Daoy (cell line): ENCODE measurements at places on chromosomes 3 and 15. TPM values are rescaled to one million over a fixed set of nuclear protein-coding genes. Genes with fewer than 3 reads are reported as not detected.
A peak's percentile ranks its signal among the peaks of the same experiment; 100 is the strongest.

The GOLGA8R gene
- total RNA-seq = 0.48 TPM in 1 of 2 replicates, not detected in the other

The CLRN1 gene
- not detected in 2 replicates for total RNA-seq

The CCK gene
- total RNA-seq = 0.42 and 6.2 TPM in 2 replicates

The PRTG gene
- total RNA-seq = 0.63 and 2.9 TPM in 2 replicates

The TMEM207 gene
- not detected in 2 replicates for total RNA-seq

The SPESP1 gene
- total RNA-seq = not detected in 2 replicates

DNA sequence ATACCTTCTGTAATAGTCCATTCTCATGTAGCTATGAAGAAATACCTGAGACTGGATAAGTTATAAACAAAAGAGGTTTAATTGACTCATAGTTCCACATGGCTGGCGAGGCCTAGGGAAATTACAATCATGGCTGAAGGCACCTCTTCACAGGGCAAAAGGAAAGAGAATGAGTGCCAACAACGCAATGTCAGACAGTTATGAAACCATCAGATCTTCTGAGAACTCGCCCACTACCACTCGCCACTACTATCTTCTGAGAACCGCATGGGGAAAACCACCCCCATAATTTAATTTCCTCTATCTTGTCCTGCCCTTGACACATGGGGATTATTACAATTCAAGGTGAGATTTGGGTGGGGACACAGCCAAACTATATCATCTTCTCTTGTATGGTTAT is 406.8 kb upstream of the CBLB start:
- DNase-seq = no peak

- DNase-seq = peak; percentile 14
Measured at GRCh38 chr15:96801576-96802150, 471.2 kb downstream of the NR2F2 start.

GRCh38 chr3:2661078-2661477 is 449.1 kb downstream of the IL5RA start:
- DNase-seq = no peak

DNA sequence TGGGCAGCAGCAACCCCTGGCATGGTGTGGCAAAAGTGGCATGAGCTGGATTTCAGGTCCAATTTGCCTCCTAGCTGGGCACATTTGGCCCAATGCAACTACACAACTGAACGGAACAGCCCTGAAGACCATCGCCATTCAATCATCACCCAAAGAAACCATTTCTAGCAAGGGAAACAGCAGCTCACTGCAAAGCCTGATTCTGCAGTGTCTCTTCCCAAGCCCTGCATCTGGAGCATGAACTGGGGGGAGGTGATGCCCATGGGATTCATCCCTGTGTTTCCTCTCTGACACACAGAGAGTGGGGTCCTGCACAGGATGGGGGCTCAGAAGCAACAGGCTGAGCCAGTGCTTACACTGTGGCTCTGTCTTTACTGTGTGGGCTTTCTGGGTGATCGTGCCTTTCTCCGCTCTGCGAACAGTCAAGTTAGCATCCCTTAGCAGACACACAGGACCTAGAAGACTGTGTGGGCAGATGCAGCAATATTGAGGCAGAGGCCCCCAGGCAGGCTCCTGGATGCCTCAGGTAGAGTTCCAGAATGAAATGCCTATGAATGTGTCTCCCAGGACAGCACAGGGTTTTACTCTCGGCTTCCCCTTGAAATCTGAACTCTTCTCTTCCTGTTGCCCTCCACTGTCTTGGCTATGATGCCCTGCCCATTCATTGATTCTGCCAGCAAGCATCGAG is 91.1 kb upstream of the ALDH1A3 start:
- no peak for DNase-seq

DNA sequence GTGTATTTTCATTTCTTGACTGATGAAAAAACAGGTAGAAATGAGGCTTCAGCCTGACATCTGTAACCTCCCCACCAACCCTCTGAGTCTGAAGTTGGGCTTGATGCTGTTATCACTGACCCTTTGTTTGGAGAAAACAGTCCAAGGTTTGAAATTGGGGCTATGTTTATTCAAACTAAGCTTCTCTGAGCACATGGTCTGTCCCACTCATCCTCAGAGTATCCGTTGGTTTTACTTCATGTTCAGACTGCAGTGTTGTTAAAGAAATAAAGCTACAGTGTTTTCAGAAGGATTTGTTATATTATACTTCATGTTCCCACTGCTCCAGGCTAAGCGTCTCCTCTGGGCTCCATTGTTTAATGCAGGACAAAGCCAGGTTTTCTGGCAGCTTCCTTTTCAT is 6.0 kb downstream of the MAPKBP1 start:
- DNase-seq = no peak

- DNase-seq = no peak
Measured at GRCh38 chr15:66863390-66864085, 161.5 kb downstream of the SMAD6 start.

DNA sequence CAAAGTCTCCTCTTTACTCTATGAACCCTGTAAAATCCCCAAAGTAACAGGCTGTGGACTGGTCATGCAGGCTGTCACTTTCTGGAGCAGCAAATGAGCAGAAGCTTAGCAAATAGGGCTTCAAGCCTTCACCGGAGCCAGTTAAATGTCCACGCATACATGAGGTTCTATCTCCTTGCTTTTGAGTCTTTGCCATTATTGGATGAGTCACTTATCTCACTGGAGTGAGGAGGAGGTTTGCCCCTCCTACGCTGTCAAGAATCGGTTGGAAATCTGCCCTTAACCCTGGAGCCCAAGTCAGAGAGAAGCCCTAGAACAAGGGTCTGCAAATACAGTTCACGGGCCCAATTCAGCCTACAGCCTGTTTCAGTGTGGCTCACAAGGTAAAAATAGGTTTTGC is 126.1 kb upstream of the CTNNB1 start:
- DNase-seq = no peak

DNA sequence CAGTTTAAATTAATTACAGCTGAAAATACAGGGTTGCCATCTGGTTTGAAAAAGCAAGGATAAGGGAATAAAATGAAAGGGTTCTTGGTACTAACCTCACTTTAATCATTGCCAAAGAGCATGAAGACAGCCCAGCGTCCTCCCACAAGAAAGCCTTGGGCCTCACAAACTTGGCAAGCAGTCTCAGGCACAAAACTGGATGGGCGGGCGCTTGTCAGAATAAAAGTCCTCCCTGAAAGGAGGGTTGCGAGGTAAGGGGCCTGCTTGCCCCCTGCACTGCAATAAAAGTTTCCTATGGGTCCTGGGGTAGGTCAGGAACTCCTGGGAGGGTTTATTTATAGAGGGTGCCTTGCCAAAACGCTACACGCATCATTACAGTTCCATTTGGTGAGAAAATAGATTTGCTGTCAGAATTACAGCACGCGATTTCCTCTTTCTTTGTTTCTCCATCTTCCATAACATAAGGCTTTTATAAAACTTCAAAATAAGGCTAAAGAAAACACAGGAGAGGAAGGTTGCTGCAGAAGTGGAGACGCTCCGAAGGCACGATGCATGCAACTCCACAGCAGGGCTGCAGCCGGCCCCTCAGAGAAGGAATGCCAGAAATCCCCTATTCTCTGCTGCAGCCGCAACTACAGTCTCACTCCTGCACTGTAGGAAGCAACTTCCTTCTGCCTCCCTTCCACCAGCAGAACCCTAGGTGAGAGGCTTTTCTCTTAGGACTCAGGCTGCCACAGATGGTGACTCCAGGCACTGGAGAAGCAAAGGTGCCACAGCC is 61.3 kb downstream of the VGLL4 start:
- DNase-seq = peak; percentile 75

DNA sequence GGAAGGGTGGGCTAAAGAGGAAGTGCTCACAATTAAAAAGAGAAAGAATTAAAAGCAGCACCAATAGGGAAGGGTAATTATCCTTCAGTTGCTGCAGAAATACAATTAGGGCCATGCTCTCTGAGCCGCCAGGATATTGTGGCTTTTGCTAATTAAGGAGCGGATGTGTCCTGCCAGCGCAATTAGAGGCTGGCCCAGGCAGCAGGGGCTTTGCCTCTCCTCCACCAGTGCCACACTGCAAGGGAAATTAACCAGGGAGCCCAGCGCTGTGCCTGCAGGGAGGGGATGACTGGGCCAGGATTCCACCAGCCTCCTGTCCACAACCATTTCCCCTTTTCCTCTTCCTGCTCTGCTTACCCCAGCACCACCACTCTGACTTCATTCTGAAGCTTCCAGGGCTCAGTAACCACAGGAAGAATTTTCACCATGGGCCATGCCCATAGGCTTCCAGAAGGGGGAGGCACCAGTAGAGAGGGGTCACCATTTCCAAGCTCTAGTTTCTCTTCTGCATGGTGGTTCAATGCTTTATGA is 10.4 kb upstream of the AEN start:
- DNase-seq = peak; percentile 30

GRCh38 chr3:64398476-64398875 is 173.2 kb upstream of the PRICKLE2 start:
- no peak for DNase-seq

GRCh38 chr15:27250223-27250622 is 279.2 kb downstream of the GABRG3 start:
- no peak for DNase-seq

DNA sequence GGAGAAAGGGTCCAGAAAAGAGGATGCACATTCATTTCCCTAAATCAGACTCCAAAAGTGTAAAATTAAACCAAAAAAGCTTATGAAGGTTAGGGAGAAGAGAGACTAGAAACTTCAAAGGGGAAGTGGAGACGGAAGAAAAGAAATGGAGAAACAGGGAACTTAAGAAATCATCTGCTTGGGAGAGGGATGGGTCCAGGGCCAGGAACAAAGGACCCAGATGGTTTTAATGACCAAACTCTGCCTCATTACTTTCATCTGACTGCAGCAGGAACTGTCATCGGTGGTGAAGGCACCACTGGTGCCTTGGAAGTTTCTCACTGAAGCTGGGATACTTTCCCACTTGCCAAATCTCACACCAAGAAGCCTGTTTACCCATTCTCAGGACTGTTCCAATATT is 70.5 kb upstream of the SLC4A7 start:
- DNase-seq = no peak

DNA sequence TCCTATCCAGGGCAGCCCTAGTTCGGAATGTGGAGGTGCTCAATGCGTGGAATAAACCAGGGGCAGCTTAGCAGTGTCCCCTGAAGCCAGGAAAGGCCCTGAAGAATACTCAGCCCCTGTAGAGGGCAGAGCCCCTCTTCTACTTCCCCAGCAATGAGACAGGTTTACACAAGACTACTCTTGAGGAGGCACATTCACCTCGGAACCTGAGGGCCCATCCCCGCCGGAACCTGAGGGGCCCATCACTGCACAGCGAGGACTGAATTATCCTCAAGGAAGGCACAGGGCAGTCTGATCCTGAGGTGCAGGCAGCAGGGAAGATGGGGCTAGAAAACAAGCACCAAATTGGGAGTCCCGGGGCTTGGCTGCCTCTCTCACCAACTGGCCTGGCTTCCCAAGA is 22.2 kb downstream of the CCDC13 start:
- DNase-seq = no peak

GRCh38 chr3:152254041-152254440 is 14.7 kb upstream of the MBNL1 start:
- DNase-seq = no peak

DNA sequence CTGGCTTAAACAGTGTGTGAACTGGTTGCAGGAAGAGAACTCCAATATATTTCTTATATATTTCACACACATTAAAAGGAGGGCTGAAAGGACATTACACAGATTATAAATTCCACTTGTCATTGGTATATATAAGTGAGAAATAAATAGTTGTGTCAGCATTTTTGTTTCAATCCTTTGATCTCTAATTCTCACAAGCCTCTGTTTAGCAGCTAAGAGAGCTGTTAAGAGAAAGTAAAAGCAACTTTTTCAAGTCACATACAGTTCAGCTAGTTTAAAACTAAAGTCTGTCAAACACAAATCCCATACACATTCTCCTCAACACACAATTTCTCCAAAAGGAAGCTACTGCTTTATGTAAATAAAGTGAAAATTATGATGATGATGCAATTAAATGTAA is 70.5 kb upstream of the CCDC39 start:
- DNase-seq = no peak
